GM12865 (cell line): ENCODE measurements at places on chromosomes 4 and X.

- no peak for DNase-seq
Observed at GRCh38 chr4:75169427-75169826, 236.5 kb downstream of the PARM1 start.

- DNase-seq: peak; percentile 91
Observed at GRCh38 chr4:38131371-38132091, 171.3 kb downstream of the PTTG2 start.

DNA sequence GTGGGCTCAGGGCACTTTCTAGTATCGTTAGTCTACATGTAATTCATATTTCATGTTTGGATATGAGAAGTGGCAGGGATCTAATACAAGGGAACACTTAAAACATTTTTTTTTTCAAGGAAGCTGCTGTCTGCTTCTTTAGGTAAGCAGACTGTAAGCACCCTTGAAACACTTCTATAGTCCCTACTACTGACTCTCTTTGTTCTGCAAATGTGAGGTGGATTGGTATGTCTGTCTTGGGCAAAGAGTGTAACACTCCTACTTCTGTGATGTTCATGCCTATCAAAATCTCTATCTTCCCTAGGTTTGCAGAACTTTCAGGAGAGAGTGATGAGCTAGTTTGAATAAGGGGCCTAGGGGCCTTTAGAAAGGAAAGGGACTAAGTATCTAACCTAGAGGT, 93.9 kb downstream of the ZNF330 start:
- no peak for DNase-seq

GRCh38 chrX:7233580-7234406, 85.8 kb upstream of the PUDP start:
- no peak for DNase-seq

DNA sequence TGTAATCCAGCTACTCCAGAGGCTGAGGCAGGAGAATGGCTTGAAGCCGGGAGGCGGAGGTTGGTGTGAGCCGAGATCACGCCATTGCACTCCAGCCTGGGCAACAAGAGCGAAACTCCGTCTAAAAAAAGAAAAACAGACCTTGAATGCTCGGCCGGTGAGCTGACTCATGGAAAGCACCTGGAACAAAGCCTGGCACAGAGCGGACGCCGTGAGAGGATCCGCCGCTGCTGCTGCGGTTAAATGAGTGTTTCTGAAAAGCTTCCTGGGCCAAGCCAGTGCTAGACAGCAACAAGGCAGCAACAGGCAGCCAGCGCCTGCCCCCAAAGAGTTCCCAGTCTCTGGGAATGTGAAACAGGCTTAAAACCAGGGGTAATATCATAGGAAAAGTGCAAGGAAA, 186.4 kb downstream of the AFAP1 start:
- no peak for DNase-seq

- DNase-seq: no peak
Observed at GRCh38 chrX:27086237-27086636, 376.9 kb downstream of the PPP4R3C start.

DNA sequence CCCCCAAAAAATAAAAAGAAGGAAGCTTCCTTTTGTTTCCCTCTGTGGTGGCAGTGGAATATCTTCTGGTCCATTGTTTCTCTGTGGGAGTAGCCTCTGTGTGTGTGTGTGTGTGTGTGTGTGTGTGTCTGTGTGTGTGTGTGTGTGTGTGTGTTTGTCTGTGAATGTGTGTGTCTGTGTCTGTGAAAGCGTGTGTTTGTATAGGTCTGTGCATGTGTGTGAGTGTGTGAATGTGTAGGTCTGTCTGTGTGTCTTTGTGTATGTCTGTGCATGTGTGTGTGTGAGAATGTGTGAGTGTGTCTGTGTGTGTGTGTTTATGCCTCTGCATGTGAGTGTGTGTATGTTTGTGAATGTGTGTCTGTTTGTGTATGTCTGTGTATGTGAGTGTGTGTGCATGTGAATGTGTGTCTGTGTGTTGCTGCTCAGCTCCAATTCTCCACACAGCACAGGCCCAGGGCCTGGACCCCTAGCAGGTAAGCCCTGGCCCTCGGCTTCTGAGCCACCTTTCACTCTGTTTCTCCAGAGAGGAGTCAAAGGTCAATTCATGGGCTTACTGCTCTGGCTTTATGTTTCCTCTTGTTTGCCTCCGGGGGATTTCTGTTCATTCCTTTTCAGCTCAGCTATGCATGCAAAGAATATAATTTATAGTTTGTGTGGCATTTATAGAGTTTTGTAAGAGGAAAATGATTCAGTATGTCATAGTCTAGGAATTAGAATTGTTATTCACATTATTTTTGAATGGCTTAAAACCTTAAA, 89.8 kb downstream of the UCHL1 start:
- DNase-seq: no peak

DNA sequence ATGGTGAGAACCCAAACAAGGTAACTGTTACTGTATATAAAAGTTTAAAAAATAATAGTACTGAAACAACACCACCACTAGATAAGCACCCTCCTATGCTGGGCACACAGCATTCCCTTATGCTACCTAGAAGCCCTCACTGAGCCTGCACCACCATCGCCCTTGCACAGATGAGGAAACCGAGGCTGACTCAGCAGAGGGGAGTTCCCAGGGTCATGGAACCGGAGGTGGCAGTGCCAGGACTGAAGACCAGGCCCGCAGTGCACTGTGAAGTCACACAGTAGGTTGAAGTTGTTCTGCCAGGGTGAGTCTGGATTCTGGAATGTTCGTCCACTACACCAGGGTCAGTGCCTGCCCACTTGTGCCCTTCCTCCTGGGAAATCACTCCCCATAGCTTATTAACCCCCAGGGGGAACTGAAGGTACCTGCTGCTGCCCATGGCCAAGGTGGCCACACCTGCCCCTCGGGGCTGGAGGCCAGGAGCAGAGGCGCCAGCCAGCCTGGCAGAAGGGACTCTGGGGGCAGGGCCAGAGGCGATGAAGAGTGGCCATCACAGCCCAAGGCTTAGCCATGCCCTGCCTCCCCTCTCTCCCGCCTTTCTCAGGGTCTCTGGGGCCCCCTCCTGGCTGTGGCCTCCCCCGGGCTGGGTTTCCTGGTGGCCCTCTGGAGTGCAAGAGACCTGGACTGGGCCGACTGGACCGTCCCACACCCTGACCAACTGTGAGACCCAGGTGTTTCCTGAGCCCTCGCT, 15.1 kb upstream of the ABLIM2 start:
- no peak for DNase-seq

GRCh38 chrX:44202596-44202995, 140.9 kb downstream of the EFHC2 start:
- no peak for DNase-seq

DNA sequence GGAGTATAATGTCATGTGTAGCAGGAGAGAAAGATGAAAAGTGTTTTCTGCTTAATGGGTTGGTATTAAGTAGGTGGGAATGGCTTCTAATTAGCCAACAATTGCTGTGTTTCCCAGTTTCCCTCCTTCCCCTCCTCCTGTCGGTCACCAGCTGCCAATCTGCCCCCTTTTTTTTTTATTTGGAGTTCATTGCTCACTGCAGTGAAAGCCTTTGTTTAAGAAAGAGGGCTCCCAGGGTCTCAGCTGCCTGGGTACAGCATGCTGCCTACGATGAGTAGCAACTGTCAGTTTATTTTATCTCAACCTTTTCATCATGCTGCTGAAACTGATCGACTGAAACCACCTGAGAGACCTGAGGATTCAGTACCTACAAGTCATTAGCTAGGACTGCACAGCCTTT, 149.0 kb downstream of the POU4F2 start:
- DNase-seq: peak; percentile 47

DNA sequence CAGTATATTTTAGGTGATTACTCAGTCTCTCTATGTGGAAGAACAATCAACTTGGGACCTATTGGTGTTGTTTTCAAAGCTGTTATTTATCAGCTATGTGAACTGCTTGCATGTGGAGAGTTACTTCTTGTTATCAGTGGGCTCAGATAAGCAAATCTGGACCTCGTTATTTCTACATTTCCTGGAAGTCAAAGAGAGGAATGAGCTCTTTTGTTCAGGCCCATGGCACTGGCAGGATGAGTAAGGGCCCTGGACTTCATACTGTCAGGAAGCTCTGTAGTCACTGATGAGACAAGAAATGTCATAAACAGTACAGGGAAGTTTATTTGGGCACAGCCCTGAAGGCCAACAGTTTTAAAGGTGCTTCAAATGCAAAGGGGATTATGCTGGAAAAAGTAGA, 760.6 kb upstream of the EPHA5 start:
- DNase-seq: no peak

- no peak for DNase-seq
Observed at GRCh38 chr4:175951794-175952193, 113.8 kb upstream of the WDR17 start.

DNA sequence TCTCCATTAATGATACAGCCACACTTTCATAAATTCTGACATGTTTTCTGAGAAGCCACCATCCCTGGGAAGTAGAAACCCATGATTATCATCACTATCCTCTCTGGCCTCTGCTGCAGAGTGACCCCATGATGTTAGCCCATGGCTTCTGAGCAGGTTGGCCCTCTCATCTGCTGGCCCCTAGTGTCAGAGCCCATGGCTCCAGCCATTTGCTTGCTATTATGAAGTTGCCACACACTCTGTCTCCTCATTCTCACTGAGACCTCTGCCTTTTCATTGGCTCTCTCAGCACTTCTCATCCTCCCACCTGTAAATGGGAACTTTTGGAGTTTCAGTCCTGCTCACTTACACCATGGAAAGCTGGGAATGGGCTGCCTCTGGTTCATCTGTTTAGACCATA, 192.7 kb downstream of the GASK1B start:
- no peak for DNase-seq

DNA sequence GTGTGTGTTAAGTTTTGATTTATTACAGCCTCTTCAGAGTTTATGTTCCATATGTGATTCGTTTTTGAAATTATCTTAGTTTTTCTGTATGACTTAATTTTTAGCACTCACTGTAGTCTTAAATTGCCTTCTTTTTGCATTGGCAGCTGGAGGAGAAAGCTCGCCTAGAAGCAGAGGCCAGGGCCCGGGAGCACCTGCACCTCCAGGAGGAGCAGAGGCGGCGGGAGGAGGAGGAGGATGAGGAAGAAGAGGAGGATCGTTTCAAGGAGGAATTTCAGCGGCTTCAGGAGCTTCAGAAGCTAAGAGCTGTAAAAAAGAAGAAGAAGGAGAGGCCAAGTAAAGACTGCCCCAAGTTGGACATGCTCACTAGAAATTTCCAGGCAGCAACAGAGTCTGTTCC, 56.6 kb downstream of the TNIP2 start:
- no peak for DNase-seq

DNA sequence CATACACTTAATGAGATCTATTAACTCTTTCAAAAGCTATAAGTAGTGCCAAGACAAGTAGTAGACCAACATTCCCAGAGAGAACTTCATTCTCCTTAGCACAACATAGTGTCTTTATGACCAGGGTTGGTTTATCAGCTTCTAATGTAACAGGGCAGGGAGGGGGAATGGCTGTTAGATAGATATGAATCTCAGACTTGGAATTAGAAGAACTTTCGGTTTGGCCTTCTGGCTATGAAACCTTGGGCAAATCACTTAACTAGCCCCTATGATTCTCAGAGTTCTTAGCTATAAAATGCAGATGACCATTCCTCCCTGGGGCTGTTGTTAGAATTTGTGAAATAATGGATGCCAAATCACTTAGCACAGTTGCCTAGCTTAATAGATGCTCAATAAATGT, 132.2 kb downstream of the SLC10A7 start:
- no peak for DNase-seq

- no peak for DNase-seq
Observed at GRCh38 chrX:153474718-153475117, 4.3 kb upstream of the HAUS7 start.

DNA sequence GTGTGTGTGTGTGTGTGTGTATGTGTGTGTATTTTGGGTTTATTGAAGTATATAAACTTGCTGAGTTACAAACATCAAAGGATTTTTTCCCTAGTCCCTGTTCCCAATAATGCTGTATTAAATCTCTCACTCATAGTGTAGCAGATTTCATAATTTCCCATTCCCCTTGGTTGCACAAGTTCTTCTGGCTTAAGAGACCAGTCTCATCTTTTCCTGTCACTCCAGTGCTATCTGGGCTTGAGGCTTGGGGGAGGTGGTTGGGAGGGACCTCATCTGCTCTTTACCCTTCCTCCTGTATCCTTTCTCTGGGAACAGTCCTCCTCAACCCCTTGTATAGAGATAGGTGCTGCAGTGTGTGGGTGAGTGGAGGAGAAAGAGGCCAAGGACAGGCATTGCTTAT, 285.4 kb upstream of the BOD1L1 start:
- no peak for DNase-seq

- DNase-seq: no peak
Observed at GRCh38 chr4:143713955-143714625, 13.6 kb upstream of the FREM3 start.

DNA sequence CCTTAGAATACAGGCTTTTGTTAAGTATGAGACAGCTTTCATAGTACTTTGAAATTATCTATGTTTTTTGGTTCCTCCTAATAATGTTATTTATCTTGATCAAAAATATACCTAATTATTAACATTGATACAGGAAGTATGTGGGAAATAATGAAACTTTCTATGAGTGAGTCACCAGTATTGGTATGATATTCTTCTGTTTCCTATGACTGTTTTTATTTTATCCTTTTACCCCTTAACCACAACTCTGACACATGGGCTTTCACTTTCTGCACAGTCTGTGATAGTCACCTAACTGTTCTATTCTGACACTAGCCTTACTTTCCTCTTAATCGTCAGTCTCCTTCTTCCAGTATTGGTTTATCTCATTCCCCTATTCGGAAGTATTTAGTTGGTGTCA, 4.7 kb downstream of the THAP9 start:
- peak; percentile 84 for DNase-seq

GRCh38 chr4:152803541-152803940, 23.8 kb downstream of the ARFIP1 start:
- DNase-seq: no peak

DNA sequence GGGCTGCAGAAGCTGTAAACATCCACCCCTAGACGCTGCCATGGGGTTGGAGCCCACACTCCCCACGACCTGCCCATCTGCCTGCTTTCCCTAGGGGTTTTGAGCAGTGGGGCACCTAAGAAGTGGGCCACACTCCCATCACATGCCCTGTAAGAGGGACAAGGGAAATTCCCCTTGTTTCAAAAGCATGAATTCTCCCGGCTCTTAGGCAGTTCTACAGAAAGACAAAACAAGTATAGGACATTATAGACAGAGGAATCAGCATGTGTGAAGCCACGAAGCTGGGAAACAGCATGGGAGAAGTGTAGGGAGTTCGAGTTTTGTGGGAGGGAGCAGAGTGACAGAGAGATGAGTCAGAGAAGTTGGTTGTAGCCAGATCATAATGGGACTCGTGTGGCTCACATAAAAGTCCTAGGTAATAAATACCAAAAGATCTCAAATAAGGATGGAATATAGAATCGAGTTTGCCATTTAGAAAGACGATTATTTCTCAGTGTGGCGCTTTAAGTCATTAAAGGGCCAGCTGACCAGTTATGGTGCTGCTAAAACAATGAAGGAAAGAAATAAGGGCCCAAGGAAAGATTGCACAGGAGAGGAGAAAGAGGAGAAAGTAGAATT, 23.9 kb downstream of the APOO start:
- no peak for DNase-seq
